RPMI7951 (cell line): ENCODE measurements at places on chromosomes 4 and X. TPM values are rescaled to one million over a fixed set of nuclear protein-coding genes. Genes with fewer than 3 reads are reported as not detected.

Gene SH3TC1
- total RNA-seq = 6.6 and 8.9 TPM in 2 replicates

Gene F11
- not detected in 2 replicates for total RNA-seq

Gene FAM47E
- total RNA-seq = 0.20 and 1.4 TPM in 2 replicates

Gene SNCA
- 0.60 and 6.4 TPM in 2 replicates for total RNA-seq

Gene GAGE12F
- not detected in 2 replicates for total RNA-seq

Gene S100P
- not detected in 2 replicates for total RNA-seq

Gene MAGEA2
- total RNA-seq = 28.7 and 30.9 TPM in 2 replicates

Gene ARAP2
- total RNA-seq = under 0.01 and 0.20 TPM in 2 replicates

Gene SLITRK4
- total RNA-seq = not detected in 2 replicates

Gene BST1
- total RNA-seq = 15.3 and 21.2 TPM in 2 replicates

Gene TRAM1L1
- total RNA-seq = 2.1 and 3.5 TPM in 2 replicates

Gene RTL5
- total RNA-seq = 0.78 and 1.2 TPM in 2 replicates

DNA sequence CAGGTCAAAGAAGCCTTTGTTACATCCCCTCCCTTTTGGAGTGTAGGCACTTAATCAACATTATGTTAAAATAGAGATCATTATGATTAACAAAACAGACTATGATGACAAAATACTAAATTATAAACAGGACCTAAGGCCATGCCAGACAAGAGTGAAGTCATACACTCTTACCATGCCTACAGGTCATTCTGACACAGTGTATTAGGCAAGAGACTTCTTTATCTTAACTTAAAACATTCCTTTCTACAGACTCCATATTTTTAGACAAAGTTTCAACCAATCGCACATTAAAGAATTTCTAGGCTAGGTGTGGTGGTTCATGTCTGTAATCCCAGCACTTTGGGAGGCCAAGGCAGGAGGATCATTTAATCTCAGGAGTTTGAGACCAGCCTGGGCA lies 128.6 kb upstream of the SLC34A2 start:
- no peak for DNase-seq

DNA sequence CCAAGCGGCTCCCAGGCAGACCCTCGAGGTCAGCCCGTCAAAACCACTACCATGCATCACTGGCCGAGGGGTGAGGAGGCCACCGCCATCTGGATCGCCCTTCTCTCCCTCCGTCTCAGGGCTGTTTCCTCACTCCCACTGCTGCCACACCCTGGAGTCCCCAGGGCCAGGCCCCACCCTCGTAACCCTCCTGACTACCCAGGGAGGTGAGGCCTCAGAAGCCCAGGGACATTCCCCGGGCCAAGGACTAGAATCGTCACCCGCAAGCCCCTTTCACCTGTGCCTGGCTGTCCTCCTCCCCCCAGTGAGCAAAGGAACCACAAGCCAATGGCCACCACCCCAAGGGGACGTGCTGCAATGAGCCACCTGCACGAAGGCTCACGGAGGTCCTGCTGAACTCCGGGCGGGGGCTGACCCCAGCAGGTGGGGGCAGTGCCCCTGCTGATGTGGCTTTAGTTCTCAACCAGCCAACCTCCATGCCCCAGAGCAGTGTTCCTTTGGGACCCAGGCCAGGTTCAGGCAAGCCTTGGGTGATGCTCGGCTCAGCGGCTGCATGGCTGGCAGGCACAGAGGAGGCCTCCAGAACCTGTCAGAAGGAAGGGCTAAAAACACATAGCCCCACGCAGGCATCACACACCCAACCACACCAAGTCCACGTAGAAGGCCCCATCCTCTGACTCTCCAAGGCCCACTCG lies 23.8 kb downstream of the PPP2R2C start:
- no peak for DNase-seq

- no peak for DNase-seq
These were observed 195.1 kb upstream of the ATP6AP2 start for GRCh38 chrX:40385682-40386081.

DNA sequence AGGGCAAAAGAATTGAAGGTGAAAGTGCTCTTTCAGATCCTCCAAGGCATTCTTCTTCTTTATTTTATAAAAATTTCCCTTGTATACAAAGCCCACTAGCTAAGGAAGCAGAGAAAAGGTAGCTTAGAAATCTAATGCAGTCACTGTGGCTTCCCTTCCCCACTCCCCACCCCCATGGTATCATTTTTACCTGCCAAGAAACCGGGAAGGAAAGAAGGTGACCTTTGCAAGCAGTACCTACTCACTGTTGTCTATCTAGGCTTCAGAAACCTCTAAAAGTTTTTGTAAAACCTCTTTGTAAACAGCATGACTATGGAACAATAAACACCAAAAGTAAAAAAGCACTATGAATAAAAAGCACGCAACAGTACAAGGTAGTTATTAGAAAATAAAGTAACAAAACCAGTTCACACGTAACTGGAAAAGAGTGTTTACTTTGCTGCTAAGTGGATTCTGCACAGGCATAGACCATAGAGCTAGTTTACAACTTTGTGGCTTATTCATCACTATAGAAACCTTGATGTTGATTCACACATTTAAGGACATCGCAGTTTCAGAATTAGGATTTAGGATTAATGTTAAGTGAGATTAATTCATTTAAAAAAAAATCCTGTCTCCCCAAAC lies 109.6 kb upstream of the FTHL17 start:
- no peak for DNase-seq

DNA sequence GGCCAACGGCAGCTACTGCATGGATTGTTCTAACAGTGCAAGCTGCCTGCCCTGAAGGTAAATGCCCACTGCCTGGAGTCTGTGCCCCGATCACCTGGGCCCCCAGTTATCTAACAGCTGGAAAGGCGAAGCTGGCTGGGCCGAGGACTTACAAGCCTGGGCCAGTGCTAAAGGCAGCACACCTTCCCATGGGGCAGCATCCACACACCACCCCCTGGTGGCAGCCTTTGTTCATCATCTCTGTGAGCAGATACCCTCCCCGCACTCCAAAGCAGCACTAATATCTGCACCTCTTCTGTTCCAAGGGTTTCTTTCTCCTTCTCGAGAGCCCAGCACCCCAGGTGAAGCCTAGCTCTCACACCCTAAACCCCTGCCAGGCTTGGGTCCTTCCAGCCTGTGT lies 7.6 kb downstream of the SLC2A9 start:
- DNase-seq = no peak

- DNase-seq = no peak
These were observed 266.6 kb downstream of the BANK1 start for GRCh38 chr4:102057122-102057521.

DNA sequence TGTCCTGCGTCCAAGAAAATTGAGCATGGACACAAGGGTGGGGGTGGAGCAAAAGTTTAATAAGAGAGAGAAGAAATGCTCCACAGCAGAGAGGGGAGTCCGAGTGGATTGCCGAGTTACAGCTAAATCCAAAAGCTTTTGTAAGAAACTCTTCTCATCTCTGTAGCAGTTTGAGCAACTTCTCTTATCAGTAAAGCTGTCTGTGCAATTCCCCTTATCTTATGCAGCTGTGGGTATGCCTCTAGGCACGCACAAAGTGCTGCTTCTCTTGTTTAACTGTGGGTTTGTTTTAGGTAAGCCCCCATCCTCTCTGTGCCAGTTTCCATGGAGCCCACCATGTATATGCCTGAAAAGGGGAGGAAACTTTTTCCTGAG lies 44.8 kb downstream of the HMGB2 start:
- DNase-seq = no peak

- DNase-seq = no peak
These were observed 645.0 kb downstream of the PCDH7 start for GRCh38 chr4:31365006-31365690.

GRCh38 chr4:120007191-120007871 lies 59.3 kb downstream of the MAD2L1 start:
- no peak for DNase-seq

DNA sequence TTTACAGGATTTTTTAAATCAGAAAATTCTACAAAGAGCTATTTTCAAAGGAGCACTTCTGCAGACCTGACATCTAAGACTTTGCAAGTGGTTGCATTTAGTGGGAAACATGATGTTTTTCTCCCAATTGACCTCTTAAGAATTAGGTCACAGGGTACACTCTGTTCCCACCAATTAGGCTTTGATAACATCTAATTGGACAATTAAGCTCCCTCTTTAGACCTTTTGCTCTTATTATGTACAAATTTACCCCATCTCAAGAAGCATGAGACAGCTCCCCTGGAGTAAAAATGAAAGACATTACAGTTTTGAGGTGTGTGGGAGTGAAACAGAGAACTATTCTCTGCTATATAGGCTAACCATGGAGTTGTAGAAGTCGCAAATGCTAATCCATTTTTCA lies 31.8 kb upstream of the AGA start:
- DNase-seq = no peak

GRCh38 chr4:139672215-139672614 lies 6.6 kb downstream of the MGST2 start:
- peak; percentile 67 for DNase-seq

DNA sequence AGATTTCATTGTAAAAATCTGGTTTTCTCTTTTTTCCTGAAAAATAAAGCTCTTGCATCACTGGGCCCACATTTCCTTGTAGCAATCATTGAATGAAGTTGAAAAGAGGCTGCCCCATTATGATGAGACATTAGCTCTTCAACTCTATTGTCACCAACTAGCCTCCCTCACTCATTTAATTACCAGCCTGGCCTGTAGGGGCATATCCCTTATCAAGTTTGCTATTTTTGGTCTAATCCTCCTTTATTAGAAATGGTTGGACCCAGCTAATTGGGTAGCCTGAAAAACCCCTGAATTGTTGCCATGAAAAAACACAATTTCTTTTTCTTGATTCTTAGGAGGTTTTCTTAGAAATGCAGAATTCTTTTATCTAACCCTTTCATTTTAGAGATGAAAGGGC lies 164.6 kb upstream of the CASK start:
- DNase-seq = no peak

- peak; percentile 35 for DNase-seq
These were observed 31.5 kb downstream of the PRPS1 start for GRCh38 chrX:107659768-107660167.

DNA sequence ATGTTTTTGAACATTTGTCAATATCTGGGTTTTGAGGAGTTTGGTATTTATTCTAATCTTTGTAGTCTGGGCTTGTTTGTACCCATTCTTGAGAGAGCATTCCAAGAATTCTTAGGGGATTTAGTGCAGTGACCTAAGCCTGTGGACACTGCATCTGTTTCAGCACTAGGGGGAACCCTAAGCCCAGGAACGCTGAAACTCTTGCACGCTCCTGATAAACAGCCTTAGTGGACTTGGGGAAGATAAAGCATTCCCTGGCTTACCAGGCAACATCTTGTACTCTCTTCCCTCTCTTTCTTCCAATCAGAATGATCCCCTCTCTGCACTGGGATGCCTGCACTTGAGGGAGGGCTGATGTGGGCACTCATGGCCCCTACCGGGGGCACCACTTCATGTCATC lies 654.9 kb upstream of the HTR2C start:
- DNase-seq = peak; percentile 48

DNA sequence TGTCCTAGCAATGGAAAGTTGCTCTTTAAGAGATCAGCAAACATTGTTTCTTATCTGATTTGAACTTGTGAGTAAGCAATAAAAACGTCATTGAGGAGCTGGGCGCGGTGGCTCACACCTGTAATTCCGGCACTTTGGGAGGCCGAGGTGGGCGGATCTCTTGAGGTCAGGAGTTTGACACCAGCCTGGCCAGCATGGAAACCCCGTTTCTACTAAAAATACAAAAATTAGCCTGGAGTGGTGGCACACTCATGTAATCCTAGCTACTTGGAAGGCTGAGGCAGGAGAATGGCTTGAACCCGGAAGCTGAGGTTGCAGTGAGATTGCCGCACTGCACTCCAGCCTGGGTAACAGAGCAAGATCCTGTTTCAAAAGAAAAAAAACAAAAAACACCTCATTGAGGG lies 11.2 kb upstream of the PLAC8 start:
- DNase-seq = no peak

DNA sequence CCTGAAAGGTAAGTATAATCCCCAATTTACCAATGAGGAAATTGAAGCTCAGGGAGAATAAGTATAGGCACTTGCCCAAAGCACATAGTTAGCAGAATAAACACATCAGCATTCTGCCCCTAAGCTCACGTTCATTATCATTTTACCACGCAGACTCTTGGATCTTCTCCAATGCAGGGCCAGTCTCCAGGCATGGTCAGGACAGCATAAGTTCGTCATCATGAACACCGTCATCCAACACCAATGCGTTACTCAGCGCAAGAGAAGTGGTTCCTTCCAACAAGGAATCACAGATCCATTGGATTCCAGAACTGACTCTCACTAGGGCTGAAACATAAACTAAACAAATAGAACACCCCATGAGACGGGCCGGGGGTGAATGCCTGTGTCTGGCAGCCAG lies 86.5 kb upstream of the GPM6B start:
- no peak for DNase-seq

DNA sequence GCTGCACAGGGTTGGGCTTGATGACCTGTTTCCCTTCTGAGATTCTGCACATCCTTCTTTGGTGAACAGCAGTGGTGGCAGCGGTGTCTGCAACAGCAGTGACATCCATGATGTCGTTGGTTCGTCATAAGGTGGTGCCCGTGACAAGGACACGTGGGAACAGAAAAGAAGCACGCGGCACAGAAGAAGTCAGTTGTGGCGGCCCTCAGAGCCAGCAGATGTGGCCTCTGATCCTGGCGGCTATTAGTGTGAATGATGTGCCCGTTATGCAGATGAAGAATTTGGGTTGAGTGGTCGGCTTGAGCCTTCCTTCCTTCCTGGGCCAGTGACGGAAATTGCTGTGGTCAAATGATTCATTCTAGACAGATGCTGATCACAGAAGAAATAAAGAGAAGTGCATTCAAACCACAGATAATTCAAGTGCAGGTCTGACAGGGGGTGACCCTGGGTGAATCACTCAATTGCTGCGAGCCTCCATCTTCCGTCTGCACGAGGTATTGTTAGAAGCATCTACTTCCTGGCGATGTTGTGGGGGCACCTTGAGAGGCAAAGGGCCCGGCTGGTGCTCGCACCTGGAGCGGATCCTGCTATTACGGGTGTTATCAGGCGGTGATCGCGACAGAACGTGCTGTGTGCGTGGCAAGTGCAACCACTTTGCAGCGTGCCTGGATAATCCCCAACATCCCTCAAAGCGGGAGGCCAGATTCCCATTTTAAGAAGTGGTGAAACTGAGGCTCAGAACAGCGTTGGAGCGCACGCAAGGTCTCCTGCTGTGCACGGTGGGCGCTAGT lies 215.2 kb upstream of the PSAPL1 start:
- DNase-seq = peak; percentile 100

DNA sequence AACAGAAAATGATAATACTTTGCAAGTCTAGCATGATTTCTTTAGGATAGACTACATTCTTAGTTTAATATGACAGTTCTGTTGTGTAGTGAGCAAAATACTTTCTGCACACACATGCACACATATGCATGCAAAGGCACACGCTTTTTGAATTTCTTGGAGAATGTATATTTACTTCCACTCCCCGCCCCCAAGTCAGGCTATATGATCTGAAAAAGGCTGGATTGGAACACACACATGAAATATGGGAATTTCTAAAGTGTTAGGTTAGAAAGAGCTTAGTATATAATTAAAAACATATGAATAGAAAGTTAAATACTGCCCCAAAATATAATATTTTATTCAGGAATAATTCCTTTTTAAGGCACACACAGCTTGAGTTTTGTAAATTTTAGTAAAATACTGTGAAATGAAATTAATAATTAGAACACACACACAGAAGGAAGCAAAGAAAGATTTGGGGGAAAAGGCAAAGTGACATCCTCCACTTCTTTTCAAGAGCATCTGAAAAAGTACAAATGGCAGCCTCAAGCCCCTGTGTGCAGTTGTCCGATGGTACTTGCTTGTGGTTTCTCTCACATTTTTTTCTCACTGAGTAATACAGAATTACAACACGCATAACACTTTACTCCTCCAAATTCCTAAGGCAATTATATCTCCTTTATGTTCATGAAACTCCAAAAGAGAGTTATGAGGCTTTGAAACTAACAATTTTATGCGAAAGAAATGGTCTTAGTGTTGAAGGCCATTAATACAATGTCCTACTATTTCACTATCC lies 228.9 kb upstream of the ETNPPL start:
- peak; percentile 49 for DNase-seq

- DNase-seq = no peak
These were observed 117.1 kb upstream of the BMP3 start for GRCh38 chr4:80913381-80913780.
